ENCODE measurements at places on chromosomes 7 and 10.

DNA sequence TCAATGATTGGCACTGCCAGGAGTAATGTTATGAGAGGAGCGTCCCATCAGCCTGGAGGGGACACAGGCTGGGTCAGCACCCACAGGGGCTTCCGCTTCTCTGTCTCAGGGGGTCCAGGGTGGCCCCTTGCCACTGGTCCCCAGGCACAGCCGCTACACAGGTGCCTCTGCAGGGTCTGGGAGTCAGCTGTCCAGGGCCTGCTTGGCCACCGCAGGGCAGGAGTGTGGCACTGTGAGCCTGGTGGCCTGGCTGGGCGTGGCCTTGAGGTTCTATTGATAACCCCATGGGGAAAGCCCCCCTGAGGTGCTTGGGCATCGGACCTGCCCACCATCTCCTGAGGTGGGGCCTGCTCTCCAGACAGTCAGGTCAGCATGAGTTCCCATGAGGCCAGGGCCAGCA, 136.6 kb downstream of the LHPP start:
- no peak for DNase-seq

DNA sequence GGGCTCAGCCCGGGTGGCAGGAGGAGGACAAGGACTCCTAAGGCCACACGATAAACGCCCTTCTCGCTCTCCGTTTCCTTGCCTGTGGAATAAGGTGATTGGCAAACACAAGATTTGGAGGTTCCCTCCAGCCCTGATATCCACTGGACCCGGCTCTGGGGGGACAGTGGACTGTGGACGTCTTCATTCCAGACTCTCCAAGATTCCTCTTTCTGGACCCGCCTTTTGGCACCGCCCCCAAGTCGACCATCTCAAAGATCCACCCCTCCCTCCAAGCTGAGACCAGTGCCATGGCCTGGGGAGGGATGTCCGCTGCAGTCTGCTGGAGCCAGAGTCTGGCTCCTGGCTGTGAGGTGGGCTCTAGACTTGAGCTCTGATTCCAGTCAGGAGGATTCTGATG, 23.6 kb downstream of the ZNF783 start:
- no peak for DNase-seq

GRCh38 chr7:72275382-72276070, 136.6 kb downstream of the CALN1 start:
- DNase-seq = no peak

DNA sequence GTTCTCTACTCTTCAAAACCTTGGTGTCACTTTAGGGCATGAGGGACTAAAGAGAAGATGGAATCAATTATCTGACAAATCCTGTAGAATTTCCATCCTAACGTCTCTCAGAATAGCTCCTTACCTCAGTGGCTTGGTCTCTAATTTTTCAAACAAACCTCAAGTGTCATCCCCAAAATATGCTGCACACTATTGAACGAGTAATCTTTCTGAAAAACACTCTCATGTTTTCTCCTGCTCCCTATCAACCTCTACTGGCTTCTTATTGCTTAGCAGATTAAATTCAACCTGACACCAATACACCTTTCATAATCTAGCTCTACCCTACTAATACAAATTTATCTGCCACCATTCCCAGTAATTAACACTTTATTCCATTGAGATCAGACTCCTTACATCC, 8.5 kb downstream of the CNOT4 start:
- DNase-seq = no peak
